ENCODE measurements at places on chromosomes 1 and 21. TPM values are rescaled to one million over a fixed set of nuclear protein-coding genes. Genes with fewer than 3 reads are reported as not detected.

Gene BCAN
- total RNA-seq, result not detected

Gene SYDE2
- total RNA-seq, result 1.3 TPM

Gene NLRP3
- not detected for total RNA-seq

Gene PIGR
- total RNA-seq, result not detected

Gene PLA2G2D
- total RNA-seq, result not detected

Gene LRRIQ3
- total RNA-seq, result 9.2 TPM

Gene PARS2
- total RNA-seq, result 7.4 TPM

Gene ACTN2
- total RNA-seq, result 5.4 TPM

Gene STYXL2
- total RNA-seq, result not detected

Gene BRDT
- not detected for total RNA-seq

Gene C1QC
- not detected for total RNA-seq

Gene TMEM61
- not detected for total RNA-seq

Gene TMEM82
- total RNA-seq, result not detected

Gene PADI4
- not detected for total RNA-seq

Gene GCSAML
- total RNA-seq, result not detected

Gene ZSWIM5
- under 0.01 TPM for total RNA-seq

Gene GPR3
- 0.32 TPM for total RNA-seq

Gene OR10Z1
- total RNA-seq, result not detected

Gene SLC44A5
- not detected for total RNA-seq

Gene SPRR1A
- total RNA-seq, result not detected

Gene CD58
- 9.0 TPM for total RNA-seq

Gene GNAT2
- total RNA-seq, result not detected

Gene KCNC4
- total RNA-seq, result 2.5 TPM

Gene OR2G6
- not detected for total RNA-seq

Gene CFAP74
- not detected for total RNA-seq

Gene PODN
- total RNA-seq, result 12.1 TPM

Gene SPATA45
- not detected for total RNA-seq

Gene SLC50A1
- 43.5 TPM for total RNA-seq

Measured in cardiac atrium fibroblast (primary cell).